ENCODE measurements at places on chromosomes 5 and 9. TPM values are rescaled to one million over a fixed set of nuclear protein-coding genes. Genes with fewer than 3 reads are reported as not detected.

GLRX gene
- polyA plus RNA-seq: 42.9 TPM

DNA sequence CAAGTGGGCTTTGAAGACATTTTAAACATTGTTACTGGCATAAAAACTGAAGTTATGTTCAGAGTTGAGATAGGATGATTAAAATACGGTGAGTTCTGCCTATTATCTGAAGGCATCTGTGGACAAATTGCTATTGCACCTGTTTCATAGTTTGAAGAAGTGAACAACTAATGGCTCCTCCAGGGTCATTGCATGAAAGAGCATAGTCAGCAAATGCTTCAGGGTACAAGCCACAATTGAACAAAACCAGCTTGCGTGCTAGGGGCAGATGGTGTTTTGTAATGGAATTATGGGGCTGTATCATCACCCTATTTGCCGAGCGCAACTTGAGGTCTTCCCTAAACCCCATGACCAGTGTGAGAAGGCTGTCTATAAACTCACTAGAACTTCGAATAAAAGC is 369.1 kb downstream of the MTRR start:
- DNase-seq: no peak
- no peak overlapping the region for H3K27ac ChIP-seq
- no peak overlapping the region for H3K4me3 ChIP-seq
- H3K27me3 ChIP-seq: no peaks in the 10 kb centered on the region
- no peaks in the 10 kb centered on the region for H3K4me1 ChIP-seq

DNA sequence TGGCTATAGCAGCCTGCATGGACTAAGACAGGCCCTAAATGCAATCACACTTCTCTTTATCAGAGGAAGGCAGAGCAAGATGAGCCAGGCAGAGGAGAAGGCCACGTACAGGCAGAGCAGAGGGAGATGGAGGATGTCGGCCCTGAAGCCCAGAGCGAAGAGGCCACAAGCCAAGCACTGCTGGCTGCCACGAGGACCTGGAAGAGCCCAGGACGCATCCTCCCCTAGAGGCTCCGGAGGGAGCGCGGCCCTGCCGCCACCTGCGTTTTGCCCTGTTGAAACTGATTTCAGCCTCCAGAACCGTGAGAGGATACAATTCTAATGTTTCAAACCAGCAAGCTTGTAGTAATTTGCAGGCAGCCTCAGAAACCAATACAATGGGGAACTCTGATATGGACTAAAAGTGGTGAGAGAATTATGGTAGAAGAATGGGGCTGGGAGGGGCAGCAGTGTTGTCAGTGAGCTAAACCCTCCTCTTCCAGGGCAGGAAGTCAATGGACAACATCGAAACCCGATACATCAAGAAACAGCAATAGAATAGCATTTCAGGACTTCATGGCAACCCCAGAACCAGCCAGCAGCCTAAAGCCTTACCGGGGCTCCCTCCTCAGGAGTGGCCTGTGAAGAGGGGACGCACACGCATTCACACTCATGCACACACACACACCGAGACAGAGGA is 32.6 kb downstream of the ADAMTS2 start:
- H3K36me3 ChIP-seq: no peaks in the 10 kb centered on the region
- H3K4me3 ChIP-seq: no peak overlapping the region
- H3K27ac ChIP-seq: no peak overlapping the region
- no peak for DNase-seq

FST gene
- polyA plus RNA-seq: 13.2 TPM

- H3K4me3 ChIP-seq: no peak overlapping the region
- H3K36me3 ChIP-seq: no peaks in the 10 kb centered on the region
- H3K4me1 ChIP-seq: peaks cover 11% of the 10 kb centered on the region
- peak; percentile 29 for DNase-seq
- no peaks in the 10 kb centered on the region for H3K27me3 ChIP-seq
- no peak overlapping the region for H3K27ac ChIP-seq
These were observed 225.0 kb downstream of the MLLT3 start for GRCh38 chr9:20397348-20397747.

DNA sequence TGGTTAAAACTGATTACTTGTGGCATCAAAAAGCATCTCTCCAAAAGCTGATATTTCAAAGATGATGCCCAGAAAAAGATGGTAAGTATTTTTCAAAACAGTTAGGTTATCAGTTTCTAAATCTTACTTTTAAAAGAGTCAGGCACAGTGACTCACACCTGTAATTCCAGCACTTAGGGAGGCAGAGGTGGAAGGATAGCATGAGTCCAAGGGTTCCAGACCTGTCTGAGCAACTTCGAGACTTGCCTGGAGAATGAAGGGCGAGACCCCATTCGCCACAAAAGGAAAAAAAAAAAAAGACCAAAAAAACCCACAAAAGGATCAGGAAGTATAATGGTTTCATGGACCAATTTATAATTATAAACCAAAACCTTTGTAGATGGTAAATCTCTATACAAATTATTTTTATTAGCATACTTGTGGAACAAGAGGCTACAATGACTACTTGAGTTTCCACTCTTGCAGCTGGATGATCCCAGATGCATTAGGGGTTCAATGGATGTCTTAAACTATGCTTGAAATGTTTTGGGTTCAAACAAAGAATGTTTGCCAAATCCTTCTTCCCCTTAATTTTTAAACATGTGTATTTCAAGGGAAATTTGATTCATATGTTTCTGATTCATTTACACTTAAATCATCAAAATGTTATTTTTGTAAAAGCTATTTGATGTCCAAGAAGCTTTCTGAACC is 96.1 kb downstream of the ADAMTSL1 start:
- H3K36me3 ChIP-seq: no peaks in the 10 kb centered on the region
- no peaks in the 10 kb centered on the region for H3K4me1 ChIP-seq
- no peaks in the 10 kb centered on the region for H3K27me3 ChIP-seq
- no peak overlapping the region for H3K27ac ChIP-seq
- DNase-seq: no peak

DNA sequence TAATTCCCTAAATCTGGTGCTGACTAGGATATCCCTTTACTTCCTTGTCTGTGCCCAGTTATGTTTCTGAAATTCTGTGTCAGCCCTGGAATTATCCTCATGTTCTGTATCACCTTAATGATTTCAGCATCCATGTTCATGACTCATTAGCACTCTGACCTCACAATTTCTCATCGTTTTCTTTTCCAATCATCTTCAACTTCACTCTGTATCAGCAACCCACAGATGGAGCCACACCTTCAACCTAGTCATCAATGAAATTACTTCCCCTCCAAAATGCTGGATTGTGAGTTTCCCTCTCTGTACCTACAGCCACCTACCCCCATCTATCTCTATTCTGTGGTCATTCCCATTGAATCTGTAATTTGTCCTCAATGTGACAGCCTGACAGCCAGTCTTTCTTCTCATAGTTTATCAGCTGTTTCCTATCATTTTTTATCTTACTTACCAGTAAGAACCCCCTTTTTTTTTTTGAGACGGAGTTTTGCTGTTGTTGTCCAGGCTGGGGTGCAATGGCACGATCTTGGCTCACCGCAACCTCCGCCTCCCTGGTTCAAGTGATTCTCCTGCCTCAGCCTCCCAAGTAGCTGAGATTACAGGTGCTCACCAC is 3.1 kb upstream of the IL6ST start:
- H3K27ac ChIP-seq: no peak overlapping the region
- H3K36me3 ChIP-seq: no peaks in the 10 kb centered on the region
- no peak for DNase-seq
- H3K4me3 ChIP-seq: no peak overlapping the region

ZNG1F gene
- 14.0 TPM for polyA plus RNA-seq

- H3K27ac ChIP-seq: no peak overlapping the region
- DNase-seq: no peak
- no peaks in the 10 kb centered on the region for H3K4me1 ChIP-seq
- no peak overlapping the region for H3K4me3 ChIP-seq
These were observed 7.9 kb upstream of the ACSL6 start for GRCh38 chr5:132019337-132019736.

- DNase-seq: no peak
- no peak overlapping the region for H3K4me3 ChIP-seq
- peaks cover 8% of the 10 kb centered on the region for H3K36me3 ChIP-seq
- peaks cover 30% of the 10 kb centered on the region for H3K27me3 ChIP-seq
- H3K27ac ChIP-seq: no peak overlapping the region
- peaks cover 23% of the 10 kb centered on the region for H3K4me1 ChIP-seq
These were observed 6.3 kb downstream of the PRR7 start for GRCh38 chr5:177452688-177453638.

MYORG gene
- polyA plus RNA-seq: 1.3 TPM

OR13F1 gene
- polyA plus RNA-seq: not detected

GRCh38 chr5:81794226-81794625 is 43.3 kb upstream of the SSBP2 start:
- DNase-seq: no peak
- no peaks in the 10 kb centered on the region for H3K4me1 ChIP-seq
- H3K27me3 ChIP-seq: no peaks in the 10 kb centered on the region
- no peak overlapping the region for H3K4me3 ChIP-seq
- no peaks in the 10 kb centered on the region for H3K36me3 ChIP-seq

GRCh38 chr9:133691191-133691590 is 47.0 kb downstream of the SARDH start:
- DNase-seq: no peak
- H3K36me3 ChIP-seq: no peaks in the 10 kb centered on the region
- no peak overlapping the region for H3K4me3 ChIP-seq
- H3K4me1 ChIP-seq: no peaks in the 10 kb centered on the region

GRCh38 chr5:123874600-123875201 is 362.7 kb downstream of the CSNK1G3 start:
- no peaks in the 10 kb centered on the region for H3K27me3 ChIP-seq
- peak overlapping the region; percentile 15 for H3K4me3 ChIP-seq
- H3K4me1 ChIP-seq: peaks cover 48% of the 10 kb centered on the region
- H3K27ac ChIP-seq: peak overlapping the region; percentile 95
- DNase-seq: peak; percentile 21
- no peaks in the 10 kb centered on the region for H3K36me3 ChIP-seq

Data from GM23338 (cell line).